Hindlimb muscle (tissue), 1 donor: ENCODE measurements at places on chromosomes 16 and 17.
A peak's percentile ranks its signal among the peaks of the same experiment; 100 is the strongest.

DNA sequence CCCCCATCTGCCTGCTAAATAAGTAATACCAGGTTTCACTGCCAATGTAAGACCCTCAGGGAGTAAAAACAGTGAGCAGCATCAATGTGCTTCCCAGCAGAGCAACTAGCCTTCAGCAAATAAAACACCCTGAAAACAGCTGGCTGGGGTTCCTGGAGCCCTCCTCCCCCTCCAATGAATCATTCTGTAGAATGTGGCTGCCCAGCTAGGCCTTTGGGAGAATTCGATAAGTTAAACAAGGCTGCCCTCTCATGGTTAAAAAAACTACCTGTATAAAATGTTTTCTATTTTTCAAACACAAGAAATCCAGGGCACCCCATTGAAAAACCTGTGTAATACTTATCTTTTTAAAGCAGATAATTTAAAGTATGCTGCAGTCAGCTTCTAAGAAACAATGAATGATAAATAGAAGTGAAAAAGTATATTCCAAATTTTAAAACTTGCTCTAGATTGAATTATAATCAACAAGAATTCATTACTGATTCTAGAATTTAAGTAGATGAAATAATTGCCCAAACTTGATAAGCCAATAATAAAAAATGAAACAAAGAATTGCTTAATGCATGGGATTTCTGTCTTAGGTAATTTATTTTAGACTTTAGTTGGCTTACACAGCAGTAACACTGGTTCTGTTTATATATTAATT, 9.4 kb upstream of the TOM1L1 start:
- peak; percentile 57 for DNase-seq

- DNase-seq = peak; percentile 78
Observed at GRCh38 chr17:49556223-49556943, 19.3 kb upstream of the NXPH3 start.

GRCh38 chr17:58277802-58278595, 2.7 kb downstream of the MPO start:
- no peak for DNase-seq

- DNase-seq = no peak
Observed at GRCh38 chr17:52156576-52157570, 1.6 kb downstream of the CA10 start.

DNA sequence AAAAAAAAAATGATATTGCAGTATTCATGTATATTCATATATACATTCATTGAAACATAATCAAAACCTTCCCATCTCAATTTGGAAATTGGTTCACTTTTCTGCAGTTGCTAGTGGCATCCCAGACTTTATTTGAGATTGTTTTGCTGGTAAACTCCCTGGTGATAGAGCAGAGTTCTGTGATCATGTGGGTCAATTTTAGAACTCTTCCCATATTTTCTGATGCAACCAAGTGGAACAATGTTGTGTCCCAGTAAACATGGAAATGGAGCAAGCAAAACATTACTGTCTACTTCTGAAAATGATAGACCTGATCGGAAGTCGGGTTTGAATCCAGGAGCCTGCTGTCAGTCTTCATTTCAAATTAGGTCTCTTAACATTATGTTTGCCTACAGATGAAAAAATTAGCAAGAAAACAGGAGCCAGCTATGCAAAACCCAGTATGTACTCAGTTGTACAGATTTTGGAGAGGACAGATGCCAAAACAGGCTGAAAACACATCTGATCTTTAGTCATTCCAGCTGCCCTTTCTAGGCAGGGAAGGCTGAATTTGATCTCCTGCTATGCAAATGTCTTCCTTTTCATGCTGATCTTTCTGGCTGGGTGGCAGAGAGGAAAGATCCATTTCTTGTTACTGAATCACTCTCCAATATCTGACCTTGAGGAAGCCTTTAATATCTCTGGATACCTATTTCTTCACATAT, 786.6 kb upstream of the SOX9 start:
- DNase-seq = no peak

DNA sequence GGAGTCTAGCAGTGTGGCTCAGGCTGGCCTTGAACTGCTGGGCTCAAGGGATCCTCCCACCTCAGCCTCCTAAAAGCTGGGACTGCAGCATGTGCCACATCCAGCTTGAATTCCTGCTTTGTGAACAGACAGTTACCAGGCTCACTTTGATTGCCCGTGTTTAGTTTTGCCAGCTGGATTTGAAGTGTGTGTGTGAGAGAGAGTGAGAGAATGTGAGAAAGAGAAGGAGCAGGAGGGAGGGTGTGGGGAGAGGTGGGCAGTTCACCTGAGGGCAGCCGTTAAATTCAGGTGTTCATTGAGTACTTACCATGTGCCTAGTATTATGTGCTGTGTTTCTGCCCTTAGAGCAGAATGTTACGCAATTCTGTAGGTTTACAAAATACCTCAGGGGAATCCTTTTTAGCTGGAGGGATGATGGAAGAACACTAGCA, 4.7 kb downstream of the DUSP14 start:
- no peak for DNase-seq

DNA sequence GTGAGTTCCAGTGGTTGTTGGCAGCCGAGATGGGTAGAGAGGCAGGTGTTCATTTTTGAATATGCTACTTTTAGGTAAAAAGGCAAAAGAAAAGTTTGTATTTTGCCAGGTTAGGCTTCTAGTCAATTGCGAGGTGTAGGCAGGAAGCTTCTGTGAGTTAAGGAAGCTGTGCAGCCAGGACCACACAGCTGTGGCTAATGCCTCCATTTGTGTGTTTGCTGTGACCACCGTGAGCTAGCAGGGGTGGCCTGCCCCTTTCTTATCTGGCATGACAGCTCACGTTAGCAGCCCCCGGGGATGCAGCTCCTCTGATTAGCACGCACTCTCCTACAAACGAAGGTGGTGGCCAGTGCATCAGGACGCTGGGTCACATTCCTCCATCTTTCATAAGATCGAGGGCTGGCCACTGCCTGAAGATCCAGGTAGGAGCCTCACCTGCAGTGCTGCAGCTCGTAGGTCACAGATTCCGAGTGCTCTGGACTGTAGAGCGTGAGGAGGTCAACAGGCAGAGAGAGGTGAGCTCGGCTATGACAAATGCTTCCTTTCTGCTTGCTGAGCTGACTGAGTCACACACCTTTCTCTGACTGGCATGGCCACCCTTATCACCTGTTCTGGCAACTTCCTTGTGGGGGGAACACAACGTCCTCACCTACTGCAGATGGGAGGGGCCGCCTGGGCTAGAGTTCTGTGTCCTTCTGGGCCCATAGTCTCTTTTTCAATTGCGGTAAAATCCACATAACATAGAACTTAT, 244.4 kb downstream of the HS3ST3B1 start:
- DNase-seq = no peak

GRCh38 chr17:13044572-13045065, 26.8 kb upstream of the ELAC2 start:
- DNase-seq = peak; percentile 50

GRCh38 chr17:859824-860195, 77.7 kb downstream of the MRM3 start:
- no peak for DNase-seq

DNA sequence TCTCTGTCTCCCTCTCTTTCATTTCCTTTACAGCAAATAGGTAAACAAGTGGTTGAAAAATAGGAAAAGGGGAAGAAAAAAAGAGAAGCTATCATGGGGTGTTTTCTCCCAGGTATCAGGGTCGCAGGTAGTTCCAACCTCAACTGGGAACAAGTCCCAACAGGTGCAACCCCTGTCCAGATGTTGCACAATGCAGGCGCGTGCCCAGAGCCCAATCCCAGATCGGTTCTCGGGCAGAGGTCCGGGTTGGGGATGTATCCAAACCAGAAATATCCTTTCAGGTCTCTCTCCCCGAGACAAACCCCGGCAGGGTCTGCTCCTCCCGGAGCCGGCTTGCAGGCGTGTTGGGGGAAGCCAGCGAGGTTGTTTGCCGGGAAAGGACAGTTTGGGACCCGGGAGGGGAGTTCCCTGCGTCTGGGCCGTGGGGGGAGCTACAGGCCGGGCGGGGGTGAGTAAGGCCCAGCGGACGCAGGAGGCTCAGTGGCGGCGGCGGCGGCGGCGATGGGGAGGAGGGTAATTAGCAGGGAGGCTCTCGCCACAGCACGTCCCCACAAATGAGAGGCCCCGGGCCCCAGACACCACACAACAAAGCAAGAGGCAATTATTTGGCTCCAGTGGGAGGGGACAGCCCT, 21.2 kb upstream of the SP6 start:
- no peak for DNase-seq

DNA sequence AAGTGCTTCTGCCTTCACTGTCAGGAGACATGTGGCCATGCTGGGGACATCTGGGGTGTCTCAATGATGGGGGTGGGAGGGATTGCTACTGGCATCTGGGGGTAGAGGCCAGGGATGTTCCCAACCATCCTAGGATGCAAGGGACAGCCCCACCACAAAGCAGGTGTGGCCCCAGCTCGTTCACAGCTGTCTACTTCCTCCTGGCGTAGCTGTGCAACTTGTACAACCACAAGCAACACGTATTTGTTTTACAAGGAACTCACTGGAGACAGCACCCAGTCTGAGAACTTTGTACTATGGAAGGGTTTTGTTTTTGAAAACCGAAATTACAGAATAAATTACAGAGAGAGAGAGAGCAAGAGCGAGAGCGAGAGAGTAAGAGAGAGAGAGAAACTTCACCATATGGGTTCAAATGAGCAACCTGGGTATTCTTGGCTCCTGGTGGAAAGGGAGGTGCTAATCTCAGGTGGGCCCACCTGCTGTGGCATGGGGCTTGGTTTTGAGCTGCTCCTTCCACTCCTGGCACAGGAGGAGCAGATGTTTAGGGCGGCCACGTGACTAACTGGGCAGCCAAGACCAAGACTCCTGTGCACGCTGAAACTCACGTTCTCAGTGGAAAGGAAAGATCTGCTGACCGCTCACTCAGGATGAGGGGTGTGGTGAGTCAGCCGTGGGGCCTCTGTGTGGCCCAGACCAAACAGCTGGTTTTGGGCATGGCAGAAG, 17.5 kb upstream of the TNFRSF13B start:
- no peak for DNase-seq

DNA sequence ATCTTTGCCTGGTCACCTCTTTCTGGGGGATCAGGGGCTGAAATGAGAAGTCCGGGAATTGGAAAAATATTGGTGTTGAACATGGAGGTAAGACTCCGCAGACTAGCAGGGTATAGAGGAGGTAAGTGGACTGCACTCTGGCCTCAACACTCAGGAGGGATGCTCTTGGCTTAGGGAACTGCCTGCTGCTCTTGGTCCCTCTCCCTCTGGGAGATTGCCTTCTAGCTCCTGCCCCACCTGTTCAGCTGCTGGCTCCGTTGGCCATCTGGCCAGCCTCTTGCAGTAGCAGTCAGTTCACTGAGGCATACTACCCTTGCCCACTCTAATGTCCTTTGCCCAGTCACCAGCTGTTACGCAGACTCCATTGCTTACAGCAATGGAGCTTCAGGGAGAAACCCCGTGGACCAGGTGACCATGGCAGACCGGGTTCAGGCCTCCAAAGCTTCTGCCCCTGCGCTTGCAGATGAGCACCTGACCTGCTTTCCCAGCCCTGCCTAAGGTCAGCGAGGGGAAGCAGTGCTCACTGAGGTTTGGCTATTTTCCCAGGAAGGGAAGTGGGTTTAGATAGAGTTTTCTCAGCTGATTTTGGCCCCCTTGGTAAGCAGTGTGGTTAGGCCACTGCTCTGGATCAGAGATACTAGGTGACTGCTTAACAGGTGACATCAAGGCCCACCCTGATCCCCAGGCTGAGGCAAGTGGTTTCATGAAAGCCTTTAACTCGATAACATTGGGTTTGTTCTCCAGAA, 11.9 kb downstream of the CDK5RAP3 start:
- DNase-seq = no peak

GRCh38 chr17:67076290-67076689, 31.9 kb downstream of the CACNG1 start:
- no peak for DNase-seq

DNA sequence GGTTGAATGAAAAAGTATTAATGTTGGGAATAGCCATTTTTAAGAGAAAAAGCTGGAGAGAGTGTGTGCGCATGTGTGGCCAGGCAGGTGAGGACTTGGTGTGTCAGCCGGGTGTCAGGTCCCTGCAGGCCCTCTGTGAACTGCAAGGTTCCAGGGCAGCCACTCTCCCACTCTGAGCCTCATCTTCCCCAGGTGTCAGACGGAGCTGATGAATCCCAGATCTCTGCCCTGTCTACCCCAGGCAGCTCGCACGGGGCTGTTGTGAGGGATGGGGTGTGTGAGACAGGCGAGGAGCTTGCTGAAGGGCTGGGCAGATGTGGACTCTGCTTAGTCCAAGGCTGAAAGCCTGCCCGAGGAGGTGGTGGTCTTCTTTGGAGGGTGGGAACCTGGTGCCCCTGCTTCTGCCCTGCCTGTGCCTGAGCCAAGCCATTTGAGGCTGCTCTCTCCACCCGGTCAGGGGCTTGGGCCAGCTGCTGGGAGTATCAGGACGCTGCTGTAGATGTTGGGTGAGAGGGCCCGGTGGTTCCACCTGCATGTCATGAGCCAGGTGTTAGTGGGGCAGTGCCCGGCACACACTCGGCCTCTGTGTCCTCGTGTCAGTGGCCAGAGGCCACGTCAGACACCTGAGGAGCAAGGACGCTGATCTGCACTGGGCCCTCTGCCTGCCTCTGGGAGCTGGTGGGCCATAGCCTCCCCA, 122.4 kb downstream of the RAB11FIP4 start:
- no peak for DNase-seq

DNA sequence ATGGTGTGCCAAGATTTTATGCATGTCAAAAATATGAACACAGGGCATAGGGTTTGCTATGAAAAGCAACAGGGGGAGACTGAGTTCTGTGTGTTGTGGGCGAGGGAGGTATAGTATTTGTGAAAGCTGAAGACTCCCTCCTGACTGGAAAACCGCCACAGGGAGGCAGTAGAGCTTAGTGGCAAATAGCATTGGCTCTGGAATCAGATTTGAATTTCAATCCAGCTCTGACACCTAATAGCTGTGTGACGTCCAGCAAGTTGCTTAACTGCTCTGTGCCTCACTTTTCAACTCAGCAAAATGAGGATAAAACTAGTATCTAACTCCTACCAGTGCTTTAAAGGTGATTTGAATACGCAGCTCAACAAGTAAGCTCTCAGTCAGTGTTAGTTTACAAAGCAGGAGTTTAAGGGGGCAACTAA, 22.0 kb downstream of the KPNA2 start:
- DNase-seq = no peak

GRCh38 chr16:58859958-58860669, 126.0 kb upstream of the GOT2 start:
- DNase-seq = no peak

GRCh38 chr16:75063549-75064088, 53.0 kb downstream of the LDHD start:
- DNase-seq = no peak

DNA sequence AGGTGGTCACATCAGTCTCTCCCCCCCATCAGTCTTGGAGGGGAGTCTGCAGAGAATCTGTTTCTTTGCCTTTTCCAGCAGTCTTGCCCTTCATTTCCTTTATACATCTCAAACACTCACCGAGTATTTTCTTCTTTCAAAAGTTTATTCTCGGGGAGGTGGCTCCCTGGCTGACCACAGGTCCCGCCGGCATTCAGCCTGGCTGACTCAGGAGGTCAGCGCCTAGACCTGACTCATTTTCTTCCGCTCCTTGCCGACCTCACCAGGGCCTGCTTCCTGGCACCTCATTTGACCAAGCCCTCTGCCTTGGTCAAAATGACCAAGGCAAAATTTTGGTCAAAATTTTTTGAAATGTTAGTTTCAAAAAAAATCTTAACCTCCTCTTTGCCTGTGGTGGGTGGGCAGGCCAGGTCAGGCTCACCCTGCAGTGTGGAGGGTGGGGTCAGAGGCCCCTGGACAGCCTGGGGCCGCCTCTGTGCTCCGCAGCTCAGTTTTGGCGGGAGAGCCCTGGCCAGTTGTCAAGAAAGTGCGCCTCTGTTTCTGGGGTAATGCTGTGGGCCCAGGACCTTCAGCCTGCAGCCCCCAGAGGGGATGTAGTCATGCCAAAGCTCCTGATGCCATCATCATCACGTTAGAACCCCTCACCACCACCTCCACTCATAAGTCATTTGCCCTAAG, 165.6 kb downstream of the SPECC1 start:
- DNase-seq = no peak
